ENCODE measurements at places on chromosomes 7 and 10.

DNA sequence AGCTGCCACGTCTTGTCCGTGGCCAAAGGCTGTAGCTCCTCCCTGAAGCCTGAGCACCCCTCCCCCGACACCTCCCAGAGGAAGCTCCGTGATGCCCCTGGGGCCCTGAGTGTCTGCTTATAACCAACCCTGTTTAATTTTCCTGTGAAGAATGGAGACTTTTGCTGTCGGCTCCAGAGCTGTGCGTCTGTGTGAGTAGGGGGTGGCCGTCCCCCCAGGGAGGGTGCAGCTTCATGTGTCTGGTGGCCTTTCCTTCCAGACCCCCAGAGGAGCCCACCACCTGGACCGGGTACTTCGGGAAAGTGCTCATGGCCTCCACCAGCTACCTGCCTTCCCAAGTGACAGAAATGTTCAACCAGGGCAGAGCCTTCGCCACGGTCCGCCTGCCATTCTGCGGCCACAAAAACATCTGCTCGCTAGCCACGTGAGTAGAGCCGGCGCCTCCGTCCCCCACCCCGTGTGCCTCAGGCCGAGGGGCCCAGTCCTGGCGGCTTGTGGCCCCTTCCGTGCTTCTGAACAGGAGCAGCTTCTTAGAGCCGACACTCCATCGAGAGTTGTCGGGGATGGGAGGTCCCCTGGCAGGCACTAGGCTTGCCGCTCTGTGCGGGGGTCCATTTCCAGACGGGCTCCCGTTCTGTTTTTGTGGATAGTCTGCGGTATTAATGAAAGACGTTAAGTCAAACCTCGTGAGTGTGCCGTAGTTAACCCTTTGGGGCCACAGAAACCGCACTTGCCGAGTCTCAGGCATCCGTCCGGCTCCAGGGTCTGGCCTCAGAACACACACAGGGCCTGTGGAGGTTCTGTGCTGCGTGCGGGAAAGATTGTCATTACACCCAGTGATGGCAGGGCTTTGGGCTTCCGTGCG is 37.1 kb downstream of the WIPI2 start:
- no peak for DNase-seq

DNA sequence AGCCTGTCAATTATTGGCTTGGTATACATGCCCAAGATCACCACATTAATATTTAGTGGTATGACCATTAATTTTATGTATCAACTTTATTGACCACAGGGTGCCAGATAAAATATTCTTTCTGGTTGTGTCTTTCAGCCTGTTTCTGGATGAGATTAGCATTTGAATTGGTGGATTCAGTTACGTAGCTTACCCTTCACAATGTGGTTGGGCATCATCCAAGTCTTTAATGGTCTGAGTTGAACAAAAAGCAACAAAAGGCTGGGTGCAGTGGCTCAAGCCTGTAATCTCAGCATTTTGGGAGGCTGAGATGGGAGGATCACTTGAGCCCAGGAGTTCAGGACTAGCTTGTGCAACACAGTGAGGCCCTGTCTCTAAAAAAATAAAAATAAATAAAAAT is 702.2 kb upstream of the LRRTM3 start:
- DNase-seq: no peak

DNA sequence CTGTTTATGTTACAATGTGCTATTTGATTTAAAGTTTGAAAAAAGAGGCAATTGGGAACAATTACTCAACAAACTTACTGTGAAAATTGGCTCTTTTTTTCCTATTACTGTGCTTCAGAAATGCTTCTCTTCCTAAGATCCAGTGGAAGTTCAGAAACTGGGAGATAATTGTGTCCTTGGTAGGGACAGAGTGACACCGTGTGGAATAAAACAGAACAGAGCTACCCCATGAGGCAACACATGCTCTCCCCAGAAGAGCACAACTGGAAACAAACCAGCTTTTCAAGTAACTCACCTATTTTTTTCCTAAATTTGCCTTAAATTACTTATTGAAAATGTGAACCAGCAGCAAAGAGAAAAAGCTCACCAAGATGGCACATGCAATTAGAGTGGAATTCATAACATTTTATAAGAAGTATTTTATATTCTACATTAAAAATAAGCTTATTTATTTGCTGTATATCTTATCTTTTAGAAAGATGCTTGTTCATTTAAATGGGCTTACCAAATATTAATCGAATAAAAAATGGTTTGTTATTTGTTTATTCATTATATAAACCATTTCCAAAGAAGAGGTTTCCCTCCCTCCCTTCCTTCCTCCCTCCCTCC is 346.1 kb upstream of the ANKRD30A start:
- DNase-seq: peak; percentile 59

DNA sequence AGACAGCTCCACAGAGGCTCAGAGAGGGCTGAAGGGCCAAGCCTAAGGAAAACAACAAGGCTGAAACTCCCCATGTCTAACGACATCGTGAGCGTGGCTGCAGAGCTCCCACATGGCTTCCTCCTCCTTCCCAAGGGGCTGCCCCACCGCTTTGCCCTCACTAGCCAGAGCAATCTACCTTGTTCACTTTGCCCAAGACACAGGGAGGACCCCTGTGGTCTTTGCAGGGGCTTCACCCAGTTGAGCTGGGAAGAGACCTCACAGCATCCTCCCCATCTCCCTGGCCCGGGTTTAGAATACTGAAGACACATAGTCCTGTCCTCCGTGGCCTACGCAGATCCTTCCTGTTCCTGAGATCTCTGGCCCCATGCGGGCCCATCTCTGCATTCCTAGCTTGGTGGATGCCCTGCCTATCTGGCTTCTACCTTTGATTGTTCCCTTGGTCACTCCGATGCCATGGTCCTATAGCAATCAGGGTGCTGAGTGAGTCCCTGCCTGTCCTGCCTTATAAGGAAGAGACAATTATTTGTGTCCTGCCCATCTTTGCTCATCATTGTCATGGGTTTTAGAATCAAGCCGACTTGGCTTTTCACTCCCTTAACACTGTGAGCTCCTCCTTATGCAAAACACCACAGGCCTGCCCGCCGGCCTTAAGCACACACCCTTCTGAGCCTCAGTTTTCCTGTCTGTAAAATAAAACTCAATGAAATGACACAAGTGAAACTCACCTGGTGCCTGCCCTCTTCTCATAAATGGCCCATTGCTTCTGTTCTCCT is 73.2 kb downstream of the PARP12 start:
- no peak for DNase-seq

- no peak for DNase-seq
Measured at GRCh38 chr7:137110535-137110934, 233.0 kb downstream of the PTN start.

GRCh38 chr7:79828866-79829265 is 305.8 kb upstream of the GNAI1 start:
- no peak for DNase-seq

- no peak for DNase-seq
Measured at GRCh38 chr7:134179036-134180011, 52.2 kb downstream of the LRGUK start.

DNA sequence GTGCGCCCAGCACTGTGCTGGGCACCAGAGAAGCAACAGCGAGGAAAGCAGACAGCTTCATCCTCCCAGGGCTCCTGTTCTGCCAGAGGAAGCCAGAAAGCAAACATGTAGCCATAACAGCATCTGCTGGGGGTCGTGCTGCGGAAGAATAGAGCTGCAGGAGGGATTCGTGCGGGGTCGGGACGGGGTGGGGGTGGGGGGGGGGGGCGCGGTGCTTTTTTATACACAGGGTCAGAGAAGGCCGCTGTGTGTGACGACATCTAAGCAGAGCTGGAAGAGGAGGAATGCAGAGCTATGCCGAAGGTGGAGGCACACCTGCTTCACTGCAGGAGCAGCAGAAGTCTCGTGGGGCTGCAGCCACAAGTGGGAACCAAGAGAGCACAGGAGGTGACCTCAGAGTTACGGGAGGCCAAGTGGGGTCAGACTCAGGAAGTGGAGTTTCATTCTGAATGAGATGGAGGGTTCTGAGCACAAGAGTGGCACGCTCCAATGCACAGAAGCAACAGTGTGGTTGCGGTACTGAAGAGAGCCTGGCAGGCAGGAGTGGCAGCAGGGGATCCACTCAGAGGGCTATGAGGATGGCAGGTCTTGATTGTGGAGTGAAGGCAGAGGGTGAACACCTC is 11.1 kb downstream of the PKD1L1 start:
- no peak for DNase-seq

- DNase-seq: no peak
Measured at GRCh38 chr10:97138846-97139245, 46.9 kb downstream of the SLIT1 start.

- no peak for DNase-seq
Measured at GRCh38 chr10:33831591-33831990, 497.1 kb upstream of the NRP1 start.

- DNase-seq: no peak
Measured at GRCh38 chr10:50740293-50740648, 535 bp downstream of the ASAH2B start.

DNA sequence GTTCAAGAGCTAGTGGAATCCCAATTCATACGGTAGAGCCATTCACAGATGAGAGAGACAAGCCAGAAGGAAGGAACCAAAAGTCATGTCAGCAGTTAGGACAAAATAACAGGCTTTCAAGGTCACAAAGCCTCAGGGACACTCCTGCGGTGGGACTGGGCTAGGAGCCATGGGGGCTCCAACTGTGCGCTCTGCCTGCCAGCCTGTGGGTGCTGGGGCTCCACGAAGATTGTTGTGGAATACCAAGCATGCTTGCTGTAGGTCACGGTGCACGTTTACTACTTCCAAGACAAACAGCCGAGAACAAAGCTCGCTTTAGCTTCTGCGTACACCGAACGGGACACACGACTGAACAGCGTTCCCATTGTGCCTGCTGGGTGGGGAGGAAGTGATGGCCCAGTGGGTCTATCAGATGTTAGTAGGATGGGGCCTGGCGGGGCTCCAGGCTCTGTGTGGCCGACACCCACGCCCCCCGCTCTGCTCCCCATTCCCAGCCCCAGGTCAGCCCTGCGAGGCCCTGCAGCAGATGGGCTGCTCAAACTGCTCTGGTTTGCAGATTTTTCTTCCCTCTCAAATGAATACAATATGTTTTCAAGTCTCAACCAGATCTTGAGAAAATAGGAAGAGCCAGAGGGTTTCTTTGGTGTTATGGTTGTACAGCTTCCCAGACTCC is 158.9 kb downstream of the EGFR start:
- DNase-seq: peak; percentile 30

- DNase-seq: peak; percentile 85
Measured at GRCh38 chr7:18408461-18408860, 87.1 kb upstream of the HDAC9 start.

DNA sequence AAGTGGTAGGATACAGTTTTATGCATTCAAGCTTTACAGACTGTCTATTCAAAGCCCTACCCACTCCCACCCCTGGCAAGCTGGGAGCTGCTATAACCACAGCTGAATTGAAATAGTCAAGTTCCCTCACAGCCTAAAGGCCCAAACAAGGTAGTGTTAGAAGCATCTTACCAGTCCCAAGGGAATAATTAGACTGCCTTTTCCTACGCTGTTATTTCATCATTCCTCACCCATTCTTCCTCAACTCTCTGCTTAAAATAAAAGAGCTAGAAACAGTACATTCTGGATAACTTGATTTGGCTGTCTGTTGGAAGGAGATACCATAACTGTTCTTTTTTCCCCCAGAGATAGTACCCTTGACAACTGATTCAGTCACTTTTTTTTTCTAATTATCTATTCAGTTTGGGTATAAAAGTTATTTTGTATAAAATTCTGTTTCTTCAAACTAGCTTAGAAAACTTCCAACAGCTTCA is 54.0 kb downstream of the RAPGEF5 start:
- DNase-seq: peak; percentile 7

DNA sequence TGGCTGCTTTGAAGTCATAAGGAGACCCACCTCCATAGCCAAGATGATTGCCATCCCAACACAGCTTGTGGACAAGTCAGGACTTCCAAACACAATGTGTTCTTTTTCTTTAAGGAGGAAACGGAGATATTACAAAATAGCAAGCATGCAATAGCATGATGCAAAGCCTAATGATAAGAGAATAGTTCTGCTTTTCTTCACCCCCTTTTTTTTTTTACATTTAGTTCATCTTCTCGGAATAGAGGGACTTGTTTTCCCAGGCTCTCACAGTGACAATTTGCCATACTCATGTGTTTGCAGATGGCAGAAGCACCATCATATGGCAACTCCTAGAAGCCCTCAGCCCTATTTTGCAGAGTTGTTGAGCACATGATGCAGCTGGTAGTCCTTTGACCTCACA is 119.8 kb downstream of the ITGB8 start:
- DNase-seq: no peak

GRCh38 chr7:70758646-70759045 is 373.3 kb upstream of the GALNT17 start:
- peak; percentile 14 for DNase-seq

- DNase-seq: peak; percentile 29
Measured at GRCh38 chr7:157432541-157432956, 95.7 kb downstream of the DNAJB6 start.

GRCh38 chr7:103394566-103394965 is 47.1 kb downstream of the PSMC2 start:
- no peak for DNase-seq

GRCh38 chr7:124257638-124258308 is 224.9 kb upstream of the TMEM229A start:
- no peak for DNase-seq

DNA sequence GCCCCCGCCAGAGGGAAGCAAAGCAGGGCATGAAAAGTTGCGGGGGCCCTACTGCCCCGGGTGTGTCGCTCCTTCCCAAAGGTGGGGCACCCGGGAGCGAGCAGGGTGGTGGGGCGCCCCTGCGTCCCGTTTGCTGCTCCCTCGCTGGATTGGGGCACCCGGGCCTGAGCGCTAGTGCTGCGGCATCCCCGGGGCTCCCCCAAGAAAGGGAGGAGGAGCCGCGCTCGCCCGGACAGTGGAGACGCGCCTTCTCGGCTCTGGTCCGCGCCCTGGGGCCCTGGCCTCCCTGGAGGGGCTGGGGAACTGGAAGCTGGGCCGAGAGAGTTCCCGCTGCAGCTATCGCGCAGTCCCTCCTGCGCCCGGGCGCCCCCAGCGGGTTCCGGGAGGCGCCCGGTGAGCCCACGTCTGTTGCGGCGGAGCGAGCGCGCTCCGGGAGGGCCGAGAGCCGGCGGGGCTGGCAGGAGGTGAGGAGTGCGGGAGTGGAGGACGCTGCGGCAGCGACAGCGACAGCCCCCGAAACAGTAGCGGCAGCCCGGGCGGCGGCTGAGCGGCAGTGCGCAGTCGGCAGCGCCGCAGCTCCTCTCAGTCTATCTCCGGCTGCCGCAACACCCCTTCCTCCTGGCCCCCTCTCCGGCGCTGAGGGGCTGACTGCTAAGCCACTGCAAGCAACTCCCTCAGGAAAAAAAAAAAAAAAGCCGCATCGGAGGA is 504 bp upstream of the BMPER start:
- DNase-seq: no peak

GRCh38 chr7:101218236-101219125 is 516 bp downstream of the ZNHIT1 start:
- DNase-seq: no peak

GRCh38 chr7:157719705-157720655 is 383.2 kb downstream of the DNAJB6 start:
- no peak for DNase-seq
